ENCODE measurements at places on chromosomes 16 and 17.

GRCh38 chr17:49952912-49953497 is 16.0 kb upstream of the DLX4 start:
- DNase-seq = no peak

GRCh38 chr17:66540131-66540781 is 237.8 kb downstream of the PRKCA start:
- no peak for DNase-seq

DNA sequence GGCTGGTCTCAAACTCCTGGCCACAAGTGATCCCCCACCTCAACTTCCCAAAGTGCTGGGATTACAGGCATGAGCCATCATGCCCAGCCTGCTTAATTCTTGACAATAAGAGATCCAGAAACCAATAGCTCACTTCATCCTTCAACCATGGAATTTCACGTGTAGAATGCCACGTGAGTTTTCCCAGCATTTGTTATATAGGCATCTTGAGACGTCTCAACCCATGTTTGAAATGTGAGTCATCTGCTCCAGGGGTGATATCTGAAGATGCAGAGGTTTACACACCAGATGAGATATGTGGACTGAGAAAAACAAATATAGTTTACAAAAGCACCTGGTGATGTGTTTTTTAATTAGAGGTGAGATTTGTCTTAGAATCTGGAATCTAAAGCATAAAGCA is 7.1 kb downstream of the TEKT3 start:
- no peak for DNase-seq

GRCh38 chr17:8186787-8187516 is 3.0 kb downstream of the BORCS6 start:
- DNase-seq = peak; percentile 88

DNA sequence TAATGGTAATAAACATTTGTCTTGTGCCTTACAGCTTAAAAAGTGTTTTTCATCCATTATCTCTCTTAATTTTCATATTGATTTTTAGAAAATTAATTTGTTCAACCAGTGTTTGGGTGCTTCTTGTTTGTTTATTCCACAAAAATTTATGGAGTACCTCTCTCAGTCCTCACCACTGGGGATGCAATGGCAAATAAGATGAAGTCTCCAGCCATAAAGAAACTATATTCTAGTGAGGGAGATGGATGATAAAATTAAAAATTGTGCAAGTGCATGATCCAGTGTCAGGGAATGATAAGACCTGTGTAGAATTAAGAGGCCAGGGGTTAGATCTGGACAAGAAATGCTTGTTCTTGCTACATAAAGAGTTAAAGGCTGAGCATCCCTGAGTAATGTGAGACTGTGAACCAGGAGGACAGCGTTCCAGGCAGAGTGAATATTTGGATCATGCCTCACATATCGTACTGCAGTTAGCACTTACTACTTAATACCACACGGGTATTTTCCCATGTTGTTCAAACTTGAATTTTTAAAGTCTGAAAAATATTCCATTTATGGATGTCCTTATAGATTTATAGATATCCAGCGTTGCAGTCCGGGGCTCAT is 535.7 kb upstream of the HSBP1 start:
- no peak for DNase-seq

DNA sequence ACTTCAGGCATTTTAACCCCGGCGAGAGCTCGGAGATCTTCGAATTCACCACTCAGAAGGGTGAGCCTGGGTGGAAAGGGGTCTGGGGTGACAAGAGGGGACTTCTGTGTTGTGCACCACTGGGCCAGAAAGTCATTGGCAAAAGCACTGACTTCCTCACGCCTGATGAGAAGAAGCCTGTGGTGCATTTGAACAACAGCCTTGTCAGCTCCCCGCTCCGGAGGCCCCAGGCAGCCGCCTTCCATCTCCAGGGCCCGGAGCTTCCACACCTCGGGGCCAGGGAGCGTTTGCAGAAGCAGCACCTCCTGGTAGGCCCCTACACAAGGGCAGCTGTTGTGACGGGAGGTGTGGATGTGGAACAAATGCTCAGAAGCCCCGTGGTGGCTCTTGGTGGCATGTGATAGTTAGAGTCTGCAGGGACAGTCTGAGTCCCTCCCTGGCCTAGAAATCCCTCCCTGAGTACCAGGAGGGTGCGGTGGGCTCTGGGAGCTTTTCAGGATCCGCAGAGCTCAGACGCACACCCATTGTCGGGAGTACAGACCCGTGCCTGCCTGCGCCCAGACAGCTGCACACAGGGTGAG is 9.7 kb downstream of the CACNG1 start:
- no peak for DNase-seq

GRCh38 chr17:46191322-46192188 is 1.7 kb downstream of the KANSL1 start:
- DNase-seq = no peak

- no peak for DNase-seq
Measured at GRCh38 chr16:47774661-47775060, 313.5 kb downstream of the PHKB start.

GRCh38 chr16:23518435-23518891 is 8.2 kb upstream of the GGA2 start:
- peak; percentile 76 for DNase-seq

GRCh38 chr16:57998992-57999365 is 1.5 kb downstream of the ZNF319 start:
- DNase-seq = no peak

DNA sequence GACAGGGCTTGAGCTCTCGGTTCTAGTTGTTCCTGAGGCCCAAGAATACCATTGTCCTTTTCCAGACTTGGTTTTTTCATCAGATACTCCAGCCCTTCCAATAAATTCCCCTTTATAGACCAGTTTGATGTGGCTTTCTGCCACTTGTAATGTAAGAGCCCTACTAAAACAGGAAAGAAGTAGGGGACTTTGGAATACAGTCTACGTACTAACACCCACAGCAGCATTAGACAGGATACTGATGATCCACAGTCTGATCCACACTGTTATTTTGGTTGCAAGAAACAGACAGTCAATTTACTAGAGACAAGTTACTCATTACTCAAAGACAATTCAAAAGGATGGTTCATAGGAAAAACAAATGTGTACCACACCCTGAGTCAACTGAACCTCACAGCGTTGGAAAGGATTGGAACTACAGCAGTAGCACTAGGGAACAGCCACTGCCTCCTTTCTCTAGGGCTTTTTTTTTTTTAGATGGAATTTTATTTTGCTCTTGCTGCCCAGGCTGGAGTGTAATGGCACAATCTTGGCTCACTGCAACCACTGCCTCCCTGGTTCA is 45.9 kb upstream of the MED13 start:
- no peak for DNase-seq

DNA sequence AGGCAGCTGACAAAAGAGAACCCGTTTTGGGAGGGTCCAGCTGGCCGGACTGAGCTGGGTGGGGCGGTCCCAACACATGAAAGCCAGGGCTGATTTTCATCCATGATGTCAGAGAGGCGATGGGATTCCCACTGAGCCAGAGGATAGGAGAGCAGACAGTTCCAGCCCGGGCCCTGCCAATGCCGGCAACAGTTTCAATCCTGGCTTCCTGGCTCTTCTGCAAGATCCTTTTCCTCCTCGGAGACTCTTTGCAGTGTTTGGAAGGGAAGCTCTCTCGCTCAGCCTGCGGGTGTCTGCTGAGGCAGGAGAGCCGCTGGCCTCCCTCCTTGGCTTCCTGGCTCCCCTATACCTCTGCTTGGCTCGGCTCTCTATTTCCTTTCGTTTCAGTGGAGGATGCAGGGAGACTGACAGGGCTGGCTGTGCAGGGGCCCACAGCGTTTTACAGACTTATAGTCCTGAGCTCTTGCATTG is 145.5 kb upstream of the SOX9 start:
- no peak for DNase-seq

GRCh38 chr17:27446569-27447301 is 9.5 kb upstream of the KSR1 start:
- DNase-seq = no peak

DNA sequence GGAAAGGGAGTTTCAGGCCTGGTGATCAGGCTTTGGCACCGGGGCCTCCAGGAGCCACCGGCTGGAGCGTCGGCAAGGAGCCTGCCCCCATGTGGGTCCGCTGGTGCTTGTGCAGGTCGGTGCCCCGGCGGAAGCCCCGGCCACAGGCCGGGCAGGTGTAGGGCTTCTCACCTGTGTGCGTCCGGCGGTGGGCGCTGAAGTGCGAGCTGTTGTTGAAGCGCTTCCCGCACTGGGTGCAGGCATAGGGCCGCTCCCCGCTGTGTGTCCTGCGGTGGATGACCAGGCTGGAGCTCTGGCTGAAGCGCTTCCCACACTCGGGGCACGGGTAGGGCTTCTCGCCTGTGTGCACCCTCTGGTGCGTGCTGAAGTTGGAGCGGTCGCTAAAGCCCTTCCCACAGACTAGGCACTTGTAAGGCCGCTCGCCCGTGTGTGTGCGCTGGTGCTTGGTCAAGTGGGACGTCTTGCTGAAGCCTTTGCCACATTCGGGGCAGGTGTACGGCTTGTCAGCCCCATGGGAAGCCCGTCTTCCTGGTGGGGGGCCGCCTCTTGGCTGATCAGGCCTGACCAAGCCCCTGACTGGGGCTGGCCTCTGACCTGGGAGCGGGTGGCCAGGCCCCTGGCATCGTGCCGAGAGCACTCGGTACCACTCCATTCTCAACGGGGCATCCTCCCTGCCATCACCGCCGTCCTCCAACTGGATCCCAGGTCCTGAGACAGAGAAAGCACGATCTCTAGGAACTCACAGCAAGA is 14.4 kb downstream of the ZNF500 start:
- no peak for DNase-seq

DNA sequence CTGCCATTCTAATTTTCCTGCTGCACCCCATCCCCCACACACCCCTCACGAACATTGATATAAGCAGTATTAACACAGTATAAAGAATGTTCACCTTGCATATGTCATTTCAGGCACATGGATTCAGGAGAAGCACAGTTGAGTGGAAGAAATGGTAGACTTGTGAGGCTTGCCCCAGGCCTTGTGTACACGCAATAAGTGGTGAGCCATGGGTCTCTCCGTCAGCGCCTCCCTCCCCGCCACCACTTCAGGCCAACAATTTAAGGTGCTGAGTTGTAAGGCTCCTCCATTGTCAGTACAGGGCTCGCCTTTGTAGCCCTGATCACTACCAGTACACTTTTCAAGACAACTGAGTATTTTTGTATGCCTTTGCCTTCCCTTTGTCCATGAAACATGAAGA is 12.2 kb upstream of the CLEC18C start:
- no peak for DNase-seq

GRCh38 chr16:81863630-81864352 is 84.7 kb downstream of the PLCG2 start:
- DNase-seq = peak; percentile 65

- DNase-seq = no peak
Measured at GRCh38 chr17:8121681-8122421, 2.1 kb downstream of the HES7 start.

GRCh38 chr16:9128346-9129342 is 37.2 kb downstream of the HAPSTR1 start:
- DNase-seq = no peak

- DNase-seq = no peak
Measured at GRCh38 chr16:86314402-86315025, 195.8 kb upstream of the FOXF1 start.

DNA sequence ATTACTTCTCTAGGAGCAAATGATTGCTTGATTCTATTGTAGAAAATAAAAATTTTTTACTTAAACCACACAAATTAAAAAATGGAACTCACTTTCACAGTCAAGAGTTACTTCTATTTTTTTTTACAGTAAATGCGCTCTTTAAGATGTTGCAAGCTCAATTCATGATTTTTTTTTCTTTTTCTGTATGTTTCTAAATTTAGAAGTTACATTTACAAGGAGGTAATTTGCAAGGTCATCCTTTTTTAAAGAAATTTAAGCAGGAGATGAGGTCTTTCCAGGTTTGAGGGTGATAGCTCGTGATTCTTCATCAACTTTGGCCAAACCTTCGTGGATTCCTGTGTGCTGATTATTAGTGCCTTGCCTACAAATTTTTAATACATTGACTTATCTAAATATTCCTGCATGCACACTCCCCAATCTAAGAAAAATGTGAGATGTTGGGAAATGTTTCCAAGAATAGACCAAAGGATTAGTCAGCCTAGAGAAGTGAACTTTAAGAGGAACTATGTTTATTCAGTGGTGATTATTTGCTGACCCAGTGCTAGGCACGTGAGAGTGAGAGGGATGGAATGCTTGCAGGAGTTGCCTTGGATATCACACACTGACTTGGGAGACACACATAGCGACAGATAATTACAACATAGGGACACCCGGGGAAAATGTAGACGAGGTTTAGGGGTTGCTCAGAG is 429.8 kb downstream of the MAF start:
- no peak for DNase-seq

- DNase-seq = no peak
Measured at GRCh38 chr16:84218176-84218823, 21.5 kb downstream of the KCNG4 start.

DNA sequence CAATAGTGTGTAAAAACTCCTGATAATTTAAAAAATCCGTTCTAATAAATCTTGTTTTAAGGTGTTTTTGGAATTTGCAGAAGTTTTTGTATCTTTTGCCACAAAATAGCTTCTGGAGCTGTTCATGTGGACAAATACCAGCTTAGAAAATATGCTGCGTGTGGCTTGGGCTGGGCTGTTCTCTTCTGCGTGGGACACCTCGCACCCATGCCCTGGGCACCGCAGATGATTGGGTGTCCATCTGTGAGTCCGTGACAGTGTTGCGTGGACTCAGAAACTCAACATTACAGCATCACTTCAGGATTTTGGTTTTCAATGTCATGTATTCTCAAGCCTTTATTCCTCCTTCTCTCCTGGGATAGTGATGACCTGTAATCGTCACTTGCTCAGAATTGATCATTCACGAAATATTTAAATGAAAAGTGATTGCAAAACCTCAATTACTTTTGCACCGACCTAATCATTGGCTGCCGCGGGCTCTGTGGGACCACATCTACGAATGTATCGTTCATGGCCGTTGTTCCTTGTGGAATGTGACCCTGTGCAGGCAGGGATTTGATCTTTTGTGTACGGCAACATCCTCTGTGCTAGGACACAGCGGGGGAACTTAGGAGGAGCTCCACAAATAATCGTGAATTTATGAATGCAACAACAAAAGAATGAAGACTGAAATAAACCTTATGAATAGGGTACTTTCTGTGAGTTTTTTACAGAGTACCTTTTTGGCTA is 210.3 kb upstream of the FOXF1 start:
- DNase-seq = no peak

- no peak for DNase-seq
Measured at GRCh38 chr17:44082256-44082927, 11.9 kb downstream of the G6PC3 start.

- DNase-seq = no peak
Measured at GRCh38 chr17:8175795-8176196, 384 bp downstream of the TMEM107 start.

DNA sequence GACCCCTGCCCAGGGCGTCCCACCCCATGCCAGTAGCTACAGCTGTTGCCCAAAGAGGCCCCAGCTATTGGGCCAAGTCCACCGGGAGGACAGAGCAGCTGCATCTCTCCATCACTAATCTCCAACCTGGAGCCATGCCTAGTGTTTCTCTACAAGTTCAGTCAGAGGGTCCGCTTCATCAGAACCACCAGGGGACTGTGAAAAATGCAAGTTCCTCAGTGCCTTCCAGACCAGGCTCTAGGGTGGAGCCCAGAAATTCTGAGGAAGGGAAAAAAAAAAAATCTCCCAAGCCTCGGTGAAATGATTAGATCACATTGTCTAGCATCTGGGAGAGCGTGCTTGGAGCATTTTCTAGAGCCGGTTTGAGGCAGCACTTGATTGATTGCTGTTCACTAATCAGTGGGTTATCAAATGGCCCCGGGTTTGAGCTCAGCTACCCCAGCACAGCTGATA is 22.4 kb upstream of the HERPUD1 start:
- DNase-seq = no peak

- peak; percentile 33 for DNase-seq
Measured at GRCh38 chr17:41965694-41966462, 717 bp upstream of the CNP start.

- DNase-seq = no peak
Measured at GRCh38 chr16:22216191-22216831, 10.2 kb downstream of the EEF2K start.

Measured in naive B cell (primary cell).